ENCODE measurements at places on chromosomes 2 and 18.

DNA sequence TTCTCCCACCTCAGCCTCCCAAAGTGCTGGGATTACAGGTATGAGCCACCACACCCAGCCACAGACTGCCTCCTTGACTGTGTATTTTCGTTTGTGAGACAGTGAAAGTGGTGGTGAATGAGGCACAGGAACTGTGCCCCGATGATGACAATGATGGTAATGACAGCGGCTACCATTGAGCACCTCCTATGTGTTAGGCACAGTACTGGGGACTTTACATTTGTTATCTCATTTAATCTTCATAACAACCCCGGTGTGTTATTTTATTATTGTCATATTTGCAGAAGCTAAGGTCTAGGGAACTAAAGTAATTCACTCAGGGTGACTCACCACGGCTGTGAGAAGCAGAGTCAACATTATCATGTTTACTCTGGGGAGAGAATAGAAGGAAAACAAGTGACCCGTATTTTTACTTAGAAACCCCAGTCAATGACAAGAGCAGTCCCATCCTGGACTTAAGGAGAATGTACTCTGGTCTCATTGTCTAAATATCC is 77.6 kb upstream of the ALPP start:
- DNase-seq: peak; percentile 50

DNA sequence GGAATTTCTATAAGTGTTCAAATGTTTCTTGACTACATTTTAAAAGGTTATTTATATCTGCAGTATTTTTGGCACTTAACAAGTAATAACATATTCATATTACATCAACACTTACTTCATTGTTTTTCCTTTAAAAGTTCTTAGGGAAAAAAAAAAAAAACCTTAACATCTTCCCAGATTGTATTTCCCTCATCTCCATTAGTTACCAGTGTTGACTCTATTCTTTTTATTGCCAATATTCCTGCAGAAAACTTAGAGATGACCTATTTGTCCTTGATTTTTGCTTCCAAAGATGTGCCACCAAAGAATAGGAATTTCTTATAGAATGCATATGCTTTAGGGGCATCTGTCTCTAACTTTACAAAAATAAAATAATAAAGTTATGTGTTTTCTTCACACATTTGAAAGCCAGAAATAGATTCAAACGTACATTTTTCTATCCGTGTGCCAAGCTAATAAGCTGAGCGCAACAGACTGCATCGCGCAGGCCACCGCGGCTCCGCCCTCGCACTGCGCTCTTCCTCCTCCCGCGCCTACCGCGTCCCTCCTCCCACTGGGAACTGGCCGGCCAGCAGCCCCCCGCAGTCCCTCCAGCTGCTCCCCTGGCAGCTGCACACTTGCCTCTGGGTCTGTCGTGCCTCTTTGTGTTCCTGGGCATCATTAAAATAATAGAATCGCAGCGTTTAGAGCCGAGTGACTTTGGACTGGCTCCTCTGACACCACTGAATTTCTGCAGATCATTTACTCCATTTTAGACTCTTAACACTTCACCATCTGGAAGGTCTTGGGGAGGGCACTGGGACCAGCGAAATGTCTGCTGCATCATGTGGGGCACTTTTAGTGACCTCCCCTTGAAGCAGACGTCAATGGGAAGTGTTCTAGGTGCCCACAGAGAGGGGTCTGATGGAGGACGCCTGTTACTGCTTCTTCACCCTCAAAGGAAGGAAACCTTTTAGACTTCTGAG is 21.2 kb upstream of the NAB1 start:
- no peak for DNase-seq

DNA sequence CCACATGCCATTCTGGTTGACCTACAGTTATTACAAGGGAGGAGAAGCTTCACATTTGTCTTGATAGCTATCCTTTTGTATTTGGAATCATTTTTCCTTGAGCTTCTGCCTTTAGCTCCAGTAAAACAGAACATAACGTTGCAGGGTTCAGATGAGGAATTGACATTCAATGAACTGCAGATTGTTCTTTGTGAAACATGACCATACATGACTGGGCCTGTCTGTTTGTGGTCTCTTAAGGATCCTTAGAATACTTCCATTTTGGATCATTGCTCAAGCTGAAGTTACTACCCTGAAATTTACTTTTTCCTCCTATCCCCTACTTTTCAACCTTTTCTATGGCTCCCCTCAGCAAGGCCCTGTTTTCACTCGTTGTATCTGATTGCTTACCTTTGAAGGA is 1281.7 kb upstream of the CELF4 start:
- DNase-seq: no peak

- no peak for DNase-seq
Observed at GRCh38 chr2:41892476-41892875, 155.3 kb upstream of the PKDCC start.

DNA sequence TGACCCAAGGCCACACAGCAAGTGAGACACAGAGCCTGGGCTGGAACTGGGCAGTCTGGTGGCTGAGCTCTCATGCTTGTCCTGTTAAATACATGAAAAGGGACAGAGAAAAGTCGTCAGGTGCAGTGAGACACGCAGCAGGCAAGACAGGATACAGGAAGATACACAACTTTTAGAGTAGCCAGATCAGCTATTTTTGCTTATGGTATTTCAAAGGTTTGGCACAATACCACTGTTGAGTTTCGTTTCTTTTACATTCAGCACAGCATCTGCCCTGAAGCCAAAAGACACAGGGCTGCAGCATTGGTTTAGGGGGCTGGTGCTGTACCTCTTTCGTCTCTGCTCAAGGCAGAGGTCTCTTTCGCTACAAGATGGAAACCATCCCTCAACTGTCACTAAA is 14.0 kb downstream of the FHL2 start:
- no peak for DNase-seq

DNA sequence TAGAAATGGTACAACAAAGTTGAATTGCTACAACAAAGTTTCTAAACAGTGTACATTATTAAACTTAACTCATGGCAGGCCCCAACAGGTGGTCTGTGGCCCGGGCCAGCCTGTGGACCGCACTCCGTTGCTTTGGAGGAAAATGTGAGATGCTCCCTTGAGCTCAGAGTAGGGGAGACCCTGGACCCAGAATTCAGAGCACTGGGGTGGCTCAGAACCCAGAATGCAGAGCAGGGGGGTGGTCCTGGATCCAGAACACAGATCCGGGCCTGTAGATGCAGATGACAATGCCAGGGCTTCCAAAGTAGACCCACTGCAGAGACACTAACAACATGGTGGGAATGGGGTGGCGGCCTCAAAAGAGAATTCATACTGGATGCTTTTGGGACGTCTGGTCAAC is 311.0 kb downstream of the NDUFA10 start:
- DNase-seq: no peak

DNA sequence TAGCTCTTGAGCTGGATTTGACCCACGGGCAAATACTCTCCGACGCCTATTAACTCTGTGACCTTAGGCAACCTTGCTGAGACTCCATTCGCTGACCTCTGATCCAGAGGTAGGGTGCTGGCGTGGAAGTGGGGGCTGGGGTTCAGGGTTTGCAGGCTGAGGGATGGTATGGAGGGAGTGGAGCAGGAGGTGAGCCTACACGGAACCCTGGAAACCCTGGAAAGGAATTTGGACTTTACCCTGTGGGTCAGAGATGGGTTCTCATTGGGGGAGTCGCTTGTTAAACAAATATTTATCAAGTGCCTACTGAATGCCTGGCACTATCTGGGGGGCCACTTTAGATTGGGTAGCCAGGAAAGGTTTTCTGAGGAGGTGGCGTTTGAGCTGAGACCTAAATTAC is 58.2 kb upstream of the FZD7 start:
- no peak for DNase-seq

DNA sequence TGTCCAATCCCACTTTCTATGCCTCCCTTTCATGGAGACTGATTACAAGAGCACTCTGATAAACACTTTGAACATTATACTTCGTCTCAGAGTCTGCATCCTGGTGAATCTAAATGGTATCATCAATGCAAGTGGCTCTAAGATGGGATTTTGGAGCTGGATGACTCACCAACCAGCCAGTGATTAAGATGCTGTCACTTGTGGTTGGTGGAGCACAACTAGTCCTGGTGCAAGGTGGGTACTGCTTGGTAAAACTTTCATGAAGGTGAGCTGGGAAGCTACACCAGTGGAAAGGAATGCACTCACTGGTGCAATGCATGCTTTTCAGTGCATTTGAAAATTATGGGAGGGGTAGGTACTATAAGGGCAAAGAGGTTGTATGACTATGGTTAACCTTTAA is 137.7 kb upstream of the TRIB2 start:
- no peak for DNase-seq

- DNase-seq: peak; percentile 88
Observed at GRCh38 chr2:102238039-102238756, 51.4 kb downstream of the IL1RL2 start.

DNA sequence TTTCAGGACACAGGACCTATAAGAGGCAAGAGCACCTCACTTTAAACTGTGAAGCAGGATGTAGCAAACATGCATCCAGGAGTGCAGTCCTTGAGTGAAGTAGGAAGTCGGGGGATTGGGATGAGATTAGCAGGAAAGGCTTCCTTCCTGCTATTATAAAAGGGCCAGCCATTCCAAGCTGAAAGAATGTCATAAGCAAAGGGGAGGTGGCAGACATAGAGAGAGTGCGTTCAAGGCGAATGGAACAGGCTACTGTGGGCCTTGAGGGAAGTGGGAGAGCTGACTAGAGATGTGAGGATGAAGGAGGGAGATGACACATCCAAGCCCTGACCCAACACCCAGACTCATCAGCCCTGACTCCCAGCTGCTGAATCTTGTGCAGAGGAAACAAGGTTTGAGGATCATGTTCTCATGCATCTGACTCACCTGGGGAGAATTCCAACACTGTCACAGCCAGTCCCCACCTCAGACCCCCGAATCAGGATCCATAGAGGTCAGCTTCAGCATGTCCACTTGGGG is 63.9 kb downstream of the GYPC start:
- DNase-seq: no peak

GRCh38 chr2:174608866-174609214 is 11.2 kb upstream of the WIPF1 start:
- no peak for DNase-seq

DNA sequence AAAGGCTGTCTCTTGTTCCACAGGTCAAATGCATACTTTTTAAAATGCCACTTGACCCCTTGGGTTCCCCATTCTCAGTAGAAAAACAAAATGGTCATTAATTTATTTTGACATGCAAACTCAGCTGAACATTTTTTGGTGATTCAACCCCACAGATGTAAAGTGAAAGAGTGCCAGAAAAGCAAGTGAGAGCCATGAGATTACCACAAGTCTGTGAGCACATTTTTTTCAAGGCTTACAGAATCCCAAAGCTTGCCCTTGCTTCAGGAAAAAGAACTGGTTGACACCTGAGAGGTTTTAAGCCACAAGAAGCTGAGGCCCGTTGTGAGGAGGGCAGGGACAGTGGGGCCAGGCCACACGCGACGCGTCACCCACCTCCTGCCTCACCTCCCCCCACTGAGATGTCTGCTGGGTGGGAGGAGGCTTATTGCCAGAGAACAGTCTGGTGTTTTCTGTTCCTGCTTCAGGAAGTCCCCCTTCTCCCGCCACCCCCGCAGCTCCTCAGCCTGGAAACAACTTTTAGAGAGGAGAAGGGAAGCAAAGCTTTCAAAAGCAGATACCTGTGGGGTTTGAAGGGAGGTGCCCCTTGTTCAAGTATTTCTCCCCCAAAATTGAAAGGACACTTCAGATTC is 70.4 kb upstream of the CYP1B1 start:
- DNase-seq: peak; percentile 90

DNA sequence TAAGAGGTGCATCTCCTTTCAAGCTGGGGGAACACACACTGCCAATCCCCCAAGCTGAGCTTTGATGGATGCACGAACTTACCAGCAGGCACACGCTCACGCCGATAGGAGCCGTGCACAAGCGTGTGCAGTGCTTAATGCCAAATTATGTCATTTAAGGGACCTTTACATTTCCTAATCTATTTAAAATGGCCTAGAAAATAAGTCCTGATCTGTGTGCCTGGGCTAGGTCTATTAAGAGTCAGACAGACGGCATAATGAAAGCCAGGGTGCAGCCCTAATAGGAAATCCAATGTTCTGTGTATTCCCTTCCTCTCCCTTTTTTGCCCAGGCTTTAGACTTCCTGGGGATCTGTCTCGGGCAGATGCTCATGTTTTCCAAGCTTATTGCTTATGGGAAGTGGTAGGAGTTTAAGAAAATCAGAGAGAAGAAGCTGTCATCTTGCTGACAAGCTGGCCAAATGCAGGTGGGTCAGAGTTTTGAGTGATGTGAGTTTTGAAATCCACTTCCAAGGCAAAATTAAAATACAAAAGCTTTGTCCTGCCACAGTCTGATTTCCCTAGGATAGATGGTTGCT is 142.6 kb downstream of the MYT1L start:
- no peak for DNase-seq

DNA sequence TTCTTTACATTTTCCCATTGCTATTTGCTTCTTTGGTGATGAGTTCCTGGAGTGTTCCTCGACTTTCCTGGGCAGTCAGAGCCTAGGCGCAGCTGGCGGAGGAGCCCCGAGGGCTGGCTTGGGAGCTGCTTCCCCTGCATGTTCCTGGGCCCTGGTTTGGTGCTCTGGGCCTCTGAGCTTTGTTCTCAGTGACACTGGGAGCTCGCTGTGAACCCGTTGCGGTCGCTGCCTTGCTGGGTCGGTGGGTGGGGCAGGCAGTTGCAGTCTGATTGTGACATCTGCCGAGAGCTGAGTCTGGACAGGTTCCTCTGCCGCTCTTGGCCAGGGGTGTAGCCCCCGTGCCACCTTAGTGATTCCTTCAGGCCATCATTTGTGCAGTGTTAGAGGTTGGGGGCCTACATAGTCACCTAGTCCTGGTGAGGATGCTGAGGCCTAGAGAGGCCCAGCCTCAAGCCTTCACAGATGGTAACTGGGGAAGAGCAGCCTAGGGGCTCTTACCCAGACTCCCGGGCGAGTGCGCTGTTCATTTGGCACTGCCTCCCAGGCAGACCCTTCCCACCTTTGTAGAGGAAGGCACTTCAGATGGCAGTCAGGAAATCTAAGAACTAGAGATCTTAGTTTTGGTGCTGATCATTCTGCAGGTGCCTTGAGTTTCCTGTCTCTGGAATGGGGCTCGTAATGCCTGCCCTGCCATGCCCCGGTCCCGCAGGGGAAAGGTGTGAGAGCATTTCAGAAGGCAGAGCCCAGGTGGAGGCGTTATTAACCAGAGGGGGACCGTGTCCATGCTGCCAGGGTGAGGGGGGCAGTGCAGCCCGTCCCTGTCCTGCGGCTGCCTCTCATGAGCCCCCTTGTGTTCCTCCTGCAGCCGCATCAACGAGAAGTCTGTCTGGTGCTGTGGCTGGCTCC is 8.4 kb downstream of the ASB1 start:
- no peak for DNase-seq

- no peak for DNase-seq
Observed at GRCh38 chr2:9170458-9171130, 36.0 kb upstream of the ASAP2 start.

GRCh38 chr2:240553956-240554480 is 3.8 kb downstream of the ANKMY1 start:
- DNase-seq: no peak

GRCh38 chr18:7945882-7946281 is 378.8 kb downstream of the PTPRM start:
- peak; percentile 99 for DNase-seq

- no peak for DNase-seq
Observed at GRCh38 chr18:71503222-71503621, 1040.9 kb downstream of the CBLN2 start.

- no peak for DNase-seq
Observed at GRCh38 chr2:241519669-241520068, 11.3 kb upstream of the STK25 start.

- DNase-seq: peak; percentile 34
Observed at GRCh38 chr2:47173986-47174732, 19.1 kb upstream of the STPG4 start.

- DNase-seq: no peak
Observed at GRCh38 chr2:127165539-127165935, 54.6 kb downstream of the CYP27C1 start.

Measured in fibroblast of villous mesenchyme (primary cell).